ENCODE measurements at places on chromosomes 1 and 21. TPM values are rescaled to one million over a fixed set of nuclear protein-coding genes. Genes with fewer than 3 reads are reported as not detected.

The C1orf116 gene
- total RNA-seq, result not detected

The GSTM5 gene
- 8.5 TPM for total RNA-seq

The HJV gene
- total RNA-seq, result not detected

The CGN gene
- total RNA-seq, result under 0.01 TPM

The C1QTNF12 gene
- total RNA-seq, result 0.83 TPM

The CFAP107 gene
- not detected for total RNA-seq

The HMGCL gene
- 52.0 TPM for total RNA-seq

The KIF17 gene
- 2.9 TPM for total RNA-seq

The PGBD5 gene
- 0.57 TPM for total RNA-seq

The DDAH1 gene
- total RNA-seq, result 26.5 TPM

The HSD3B1 gene
- total RNA-seq, result not detected

The AMY1B gene
- total RNA-seq, result not detected

The TEDDM1 gene
- not detected for total RNA-seq

The SLC45A3 gene
- total RNA-seq, result 2.1 TPM

The BSND gene
- not detected for total RNA-seq
